ENCODE measurements at places on chromosomes 1 and 21. TPM values are rescaled to one million over a fixed set of nuclear protein-coding genes. Genes with fewer than 3 reads are reported as not detected.

DNA sequence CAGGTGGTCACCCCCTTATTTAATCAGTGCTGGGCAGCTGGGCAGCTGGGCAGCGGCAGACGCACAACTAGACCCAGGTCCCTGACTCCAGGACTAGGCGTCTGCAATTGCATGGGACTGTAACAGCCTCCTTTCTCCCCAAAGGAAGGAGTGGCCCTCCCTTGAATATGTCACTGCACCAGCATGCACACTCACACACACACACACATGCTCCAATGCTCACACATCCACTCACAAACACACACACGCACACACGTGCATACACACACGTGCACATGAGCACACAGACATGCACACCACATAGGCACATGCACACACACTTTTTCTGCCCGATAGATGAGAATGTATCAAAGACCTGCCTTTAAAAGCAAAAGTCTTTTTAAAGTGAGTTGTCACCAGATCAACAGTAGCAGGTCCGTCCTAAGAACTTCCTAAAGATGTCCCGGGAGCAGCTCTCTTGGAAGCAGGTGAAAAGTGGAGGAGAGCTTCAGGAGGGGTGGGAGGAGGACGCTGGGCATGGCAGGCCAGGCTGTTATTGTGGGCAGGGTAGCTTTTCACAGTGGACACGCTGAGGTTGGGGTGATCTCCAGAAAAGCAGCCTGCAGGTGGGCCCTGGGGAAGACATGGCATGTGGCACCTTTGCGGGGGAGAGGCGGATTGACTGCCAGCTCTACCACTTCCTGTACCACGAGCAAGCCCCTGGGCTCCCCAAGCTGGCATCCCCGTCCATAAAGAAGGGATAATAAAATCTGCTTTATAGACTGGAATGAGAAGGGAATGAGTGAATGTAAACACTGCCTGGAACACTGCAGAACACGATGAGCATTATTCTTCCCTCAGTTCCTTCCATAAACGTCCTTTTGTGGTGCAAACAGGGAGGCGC lies 1.7 kb downstream of the PDE9A start:
- no peak for DNase-seq

DNA sequence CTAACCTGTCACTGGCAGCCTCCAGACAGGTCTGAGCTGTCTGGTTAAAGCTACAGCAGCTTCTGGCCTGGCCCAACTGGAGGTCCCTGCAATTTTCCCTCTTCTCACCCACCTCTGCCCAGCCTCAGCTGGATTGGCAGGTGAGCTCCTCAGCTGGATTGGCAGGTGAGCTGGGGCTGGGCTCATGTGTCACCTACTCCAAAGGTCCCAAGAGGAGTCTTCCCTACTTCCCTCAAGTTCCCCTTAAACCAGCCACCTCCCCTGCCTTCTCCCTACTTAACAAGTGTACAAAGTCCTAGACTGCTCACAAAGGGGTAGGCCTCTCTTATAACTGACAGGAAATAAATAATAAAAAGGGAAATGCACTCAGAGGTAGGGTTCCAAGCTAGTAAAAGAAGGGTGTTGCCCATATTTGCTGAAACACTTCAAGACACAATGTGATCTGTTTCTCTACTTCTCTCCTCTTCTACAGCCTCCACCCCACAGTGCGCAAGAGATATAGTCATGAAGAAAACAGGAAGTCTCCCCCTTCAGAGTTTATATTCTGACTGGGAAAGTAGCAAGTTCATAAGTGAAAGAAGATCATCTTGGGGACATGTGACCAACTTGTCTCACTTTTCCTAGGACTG lies at the start of gene GPA33:
GPA33 (minus strand) TSS at position 64 of the 629 bp plus-strand sequence. CDS start 90 bp downstream, outside the sequence.
- DNase-seq = no peak

DNA sequence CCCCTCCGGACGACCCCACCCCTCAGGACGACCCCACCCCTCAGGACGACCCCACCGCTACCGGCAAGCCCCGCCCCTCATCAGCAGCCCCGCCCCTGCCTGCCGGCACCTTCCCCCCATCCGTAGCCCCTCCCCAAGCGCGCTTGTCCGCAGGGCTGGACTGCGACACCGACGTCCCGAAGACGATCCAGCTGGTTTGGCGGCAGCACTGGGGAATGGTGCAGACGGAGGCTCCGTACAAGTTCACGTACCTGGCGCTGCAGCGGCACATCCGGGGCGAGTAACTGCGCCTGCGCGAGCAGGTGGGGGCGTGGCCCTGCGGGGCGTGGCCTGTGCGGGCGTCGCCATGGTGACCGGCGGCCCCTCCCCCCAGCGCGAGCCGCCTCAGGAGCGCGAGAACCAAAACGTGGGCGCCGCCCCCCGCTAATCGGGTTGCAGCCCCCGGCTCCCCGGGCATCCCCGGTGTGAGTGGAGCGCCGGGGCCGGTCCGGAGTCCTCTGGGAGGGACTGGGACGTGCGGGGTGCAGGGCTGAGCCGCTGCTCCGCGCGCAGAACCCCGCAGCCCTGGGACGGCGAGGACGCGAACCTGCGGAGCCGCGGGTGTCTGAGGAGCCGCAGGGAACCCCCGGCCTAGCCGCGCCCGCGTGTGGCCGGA lies 4.9 kb downstream of the RNF223 start:
- DNase-seq = peak; percentile 20

- no peak for DNase-seq
Observed at GRCh38 chr21:33096426-33096825, 26.5 kb downstream of the OLIG1 start.

GRCh38 chr1:50268049-50268448 lies 155.2 kb downstream of the DMRTA2 start:
- no peak for DNase-seq

GRCh38 chr21:26528882-26529281 lies 44.2 kb downstream of the CYYR1 start:
- no peak for DNase-seq

DNA sequence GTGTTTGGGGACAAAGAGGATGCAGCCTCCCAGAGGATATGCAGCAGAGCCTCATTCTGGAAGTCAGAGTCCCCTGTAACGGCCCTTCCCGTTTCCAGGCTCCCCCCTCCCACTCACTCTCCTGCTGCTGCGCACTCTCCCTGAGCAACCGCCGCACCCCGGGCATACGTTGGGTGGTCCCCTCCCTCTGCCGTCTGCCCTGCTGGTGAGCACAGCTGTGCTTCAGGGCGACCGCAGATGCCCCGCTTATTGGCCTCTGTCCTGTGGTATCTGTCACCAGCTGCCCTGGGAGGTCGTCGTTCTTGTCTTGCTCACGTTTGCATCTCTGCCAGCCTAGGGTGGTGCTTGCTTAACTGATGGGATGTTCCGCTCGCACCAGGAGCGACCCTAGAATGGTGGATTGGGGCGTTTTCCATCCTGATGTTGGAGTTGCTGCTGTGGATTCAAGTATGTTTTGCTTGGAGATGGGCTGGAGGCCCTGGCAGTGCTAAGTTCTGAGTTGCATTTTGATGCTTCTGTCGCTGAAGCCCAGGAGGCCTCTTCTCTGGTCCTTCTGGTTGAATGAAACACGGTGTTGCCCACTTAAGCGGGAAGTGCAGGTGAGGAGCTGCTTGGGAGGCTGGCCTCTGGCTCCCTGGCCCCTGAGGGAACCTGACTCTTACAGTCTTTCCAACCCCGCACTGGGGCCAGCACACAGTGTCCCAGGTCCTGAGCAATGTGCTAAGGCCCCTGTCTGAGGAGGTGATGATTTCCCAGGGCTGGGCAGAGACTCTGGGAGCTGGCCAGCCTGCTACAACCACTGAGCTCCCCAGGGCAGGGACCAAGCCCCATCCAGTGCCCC lies 3.2 kb downstream of the TMEM201 start:
- DNase-seq = no peak

- peak; percentile 67 for DNase-seq
Observed at GRCh38 chr1:178192686-178193085, 98.8 kb downstream of the RASAL2 start.

- peak; percentile 32 for DNase-seq
Observed at GRCh38 chr1:158285756-158286241, 3.9 kb upstream of the CD1C start.

DNA sequence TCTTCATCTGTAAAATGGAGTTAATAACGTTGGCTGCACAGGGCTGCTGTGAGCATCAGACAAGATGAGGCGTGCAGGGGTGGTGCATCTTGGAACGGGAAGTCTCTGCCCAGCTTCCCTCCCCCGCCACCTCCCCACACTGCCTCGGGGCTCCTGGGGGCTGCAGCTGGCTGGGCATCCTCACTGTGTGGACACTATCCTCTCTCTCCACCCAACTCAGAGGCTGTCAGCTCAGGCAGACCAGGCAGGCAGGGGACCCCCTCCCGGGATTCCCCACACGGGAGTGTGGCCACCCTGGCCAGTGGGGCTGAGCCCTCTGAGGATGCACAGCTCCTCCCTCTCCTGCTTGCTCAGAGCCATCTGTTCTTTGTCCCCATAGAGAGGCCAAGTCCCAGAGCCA lies 122.7 kb downstream of the CCDC185 start:
- no peak for DNase-seq

- peak; percentile 41 for DNase-seq
Observed at GRCh38 chr1:93702111-93702827, 20.6 kb upstream of the BCAR3 start.

DNA sequence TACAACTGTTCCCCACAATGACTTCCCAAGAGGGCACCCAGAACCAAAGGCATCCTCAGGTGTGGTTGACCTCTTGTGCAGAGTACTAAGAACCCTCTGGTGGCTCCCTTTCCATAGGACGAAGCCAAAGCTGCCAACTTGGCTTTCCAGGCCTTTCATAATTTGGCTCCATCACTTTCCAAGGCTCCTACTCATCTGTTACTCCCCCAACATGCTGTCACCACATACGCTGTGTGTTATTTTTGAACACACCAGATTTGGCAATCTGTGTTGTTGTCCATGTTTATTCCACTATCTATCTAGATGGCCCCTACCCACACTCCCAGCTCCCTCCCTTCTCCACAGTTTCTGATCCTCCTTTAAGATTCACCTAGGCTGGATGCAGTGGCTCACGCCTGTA lies 10.2 kb upstream of the NKAIN1 start:
- DNase-seq = no peak

- DNase-seq = no peak
Observed at GRCh38 chr1:204821476-204821875, 49.2 kb upstream of the NFASC start.

DNA sequence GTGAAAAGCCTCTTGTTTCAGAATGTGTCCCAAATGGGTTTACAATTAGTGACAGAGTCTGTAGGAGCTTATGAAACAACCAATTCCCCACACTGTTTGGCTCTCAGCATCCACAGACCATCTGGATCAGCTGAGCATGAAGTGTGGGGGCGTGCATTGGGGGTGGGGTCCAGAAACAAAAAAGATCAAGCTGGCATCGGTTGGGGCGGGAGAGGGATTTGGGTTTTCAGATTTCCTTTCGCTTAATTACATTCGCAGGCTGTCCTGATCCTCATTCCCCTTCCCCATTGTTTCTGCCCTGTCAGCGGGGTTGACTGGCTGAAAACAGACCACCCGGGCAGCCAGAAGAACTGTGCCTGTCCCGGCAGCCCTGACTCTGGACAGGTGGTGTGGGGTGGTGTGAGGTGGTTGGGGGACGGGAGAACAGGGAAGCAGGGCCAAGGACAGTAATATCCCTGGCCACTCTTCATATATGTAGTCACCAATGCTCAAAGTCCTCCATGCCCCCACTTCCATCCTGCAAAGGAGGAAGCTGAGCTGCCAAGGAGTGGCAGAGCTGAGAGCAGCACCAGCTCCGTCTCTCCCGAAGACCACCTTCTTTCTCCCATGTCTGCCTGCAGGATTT lies 92.0 kb downstream of the IER5 start:
- no peak for DNase-seq

- DNase-seq = no peak
Observed at GRCh38 chr1:191971447-191971846, 186.8 kb upstream of the RGS18 start.

GRCh38 chr1:218514689-218515088 lies 169.6 kb downstream of the TGFB2 start:
- DNase-seq = no peak

DNA sequence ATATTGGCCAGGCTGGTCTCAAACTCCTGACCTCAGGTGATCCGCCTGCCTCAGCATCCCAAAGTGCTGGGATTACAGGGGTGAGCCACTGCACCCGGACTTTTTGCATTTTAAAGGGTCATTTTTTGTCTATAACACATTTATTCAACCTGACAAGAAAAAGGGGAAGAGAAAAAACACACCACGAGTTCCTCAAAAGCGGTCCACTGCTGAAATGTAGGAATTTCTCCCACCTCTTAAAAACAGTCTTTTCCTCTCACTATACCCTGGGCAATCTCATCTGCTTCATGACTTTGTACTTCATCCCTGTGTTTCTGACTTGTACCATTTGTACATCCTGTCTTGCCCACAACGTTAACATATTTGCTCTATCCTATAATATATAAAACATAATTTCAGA lies 413.3 kb upstream of the PTBP2 start:
- DNase-seq = no peak

GRCh38 chr1:244834543-244835275 lies 749 bp upstream of the COX20 start:
- DNase-seq = peak; percentile 95

DNA sequence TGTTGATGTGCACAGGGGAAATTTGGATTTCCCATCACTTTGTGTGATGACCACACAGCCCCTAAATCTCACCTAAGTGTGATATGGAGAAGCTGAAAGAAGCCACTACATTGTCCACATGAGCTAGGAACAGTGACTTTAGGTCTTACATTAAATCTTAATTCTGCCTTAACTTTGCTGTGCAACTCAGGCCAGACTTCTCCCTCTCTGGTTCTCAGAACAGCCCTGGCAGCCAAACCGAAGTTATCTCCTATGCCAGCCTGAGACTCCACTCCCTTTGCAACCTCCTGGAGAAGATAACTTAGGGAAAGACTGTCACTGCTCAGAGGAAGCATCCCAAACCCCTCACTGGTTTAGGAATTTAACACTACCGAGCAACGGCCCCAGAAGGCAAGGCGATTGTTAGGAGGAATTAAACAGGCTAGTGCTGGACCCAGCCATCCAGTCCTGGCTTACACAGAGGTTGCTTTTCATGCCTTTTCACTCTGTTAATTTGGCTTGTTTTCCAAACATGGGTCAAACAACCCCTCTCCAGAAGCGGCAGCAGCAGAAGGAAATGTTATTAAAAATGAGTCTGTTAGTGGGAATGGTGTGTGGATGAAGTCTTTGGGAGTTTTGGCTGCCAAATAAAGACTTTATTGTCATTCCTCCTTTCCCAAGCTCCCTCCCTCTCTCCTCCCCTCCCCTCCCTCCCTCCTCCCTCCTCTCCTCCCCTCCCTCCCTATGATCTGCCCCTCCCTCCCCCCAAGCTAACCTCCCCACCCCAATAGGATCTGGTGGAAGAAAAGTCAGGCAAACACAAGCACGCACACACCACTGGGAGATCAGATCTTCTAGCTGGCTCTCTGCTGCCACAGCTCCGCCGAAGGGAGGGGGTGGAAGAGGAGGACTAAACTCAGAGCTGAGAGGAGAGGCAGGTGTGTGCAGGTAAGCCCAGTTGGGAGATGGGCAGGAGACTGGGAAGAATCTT lies at the start of gene PRELP:
PRELP (plus strand) TSS at position 795 of the 970 bp plus-strand sequence. CDS start 7,379 bp downstream, outside the sequence.
- peak; percentile 28 for DNase-seq

- DNase-seq = no peak
Observed at GRCh38 chr21:33857846-33858666, 57.5 kb downstream of the ATP5PO start.

GRCh38 chr21:38951095-38951730 lies 145.5 kb downstream of the ETS2 start:
- no peak for DNase-seq

The LZIC gene
- total RNA-seq = 61.9 TPM

The GRHL3 gene
- not detected for total RNA-seq

The CFAP45 gene
- 2.2 TPM for total RNA-seq

The HAO2 gene
- not detected for total RNA-seq

The GBP7 gene
- total RNA-seq = not detected

The KRTAP7-1 gene
- total RNA-seq = not detected

The SLC44A3 gene
- total RNA-seq = 1.1 TPM

Data from RPMI7951 (cell line).